ENCODE measurements at places on chromosomes 4 and X.

DNA sequence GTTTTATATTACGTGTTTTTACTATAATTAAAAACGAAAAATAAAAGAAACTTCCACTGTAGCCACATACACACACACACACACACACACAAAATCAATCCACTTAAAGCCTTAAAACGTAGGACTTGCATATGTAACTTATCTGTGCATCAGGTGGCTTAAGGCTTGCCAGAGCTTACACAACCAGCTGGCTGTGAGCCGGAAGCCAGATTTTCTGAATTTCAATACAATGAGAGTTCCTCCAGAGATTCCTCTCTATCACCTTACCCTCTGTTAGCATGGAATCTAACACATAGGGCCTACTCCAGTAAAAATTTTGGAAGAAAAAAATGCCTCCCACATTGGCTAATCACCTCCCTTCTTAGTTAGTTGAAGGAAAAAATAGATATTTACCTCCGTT, 27.9 kb upstream of the SLITRK4 start:
- no peak for DNase-seq

DNA sequence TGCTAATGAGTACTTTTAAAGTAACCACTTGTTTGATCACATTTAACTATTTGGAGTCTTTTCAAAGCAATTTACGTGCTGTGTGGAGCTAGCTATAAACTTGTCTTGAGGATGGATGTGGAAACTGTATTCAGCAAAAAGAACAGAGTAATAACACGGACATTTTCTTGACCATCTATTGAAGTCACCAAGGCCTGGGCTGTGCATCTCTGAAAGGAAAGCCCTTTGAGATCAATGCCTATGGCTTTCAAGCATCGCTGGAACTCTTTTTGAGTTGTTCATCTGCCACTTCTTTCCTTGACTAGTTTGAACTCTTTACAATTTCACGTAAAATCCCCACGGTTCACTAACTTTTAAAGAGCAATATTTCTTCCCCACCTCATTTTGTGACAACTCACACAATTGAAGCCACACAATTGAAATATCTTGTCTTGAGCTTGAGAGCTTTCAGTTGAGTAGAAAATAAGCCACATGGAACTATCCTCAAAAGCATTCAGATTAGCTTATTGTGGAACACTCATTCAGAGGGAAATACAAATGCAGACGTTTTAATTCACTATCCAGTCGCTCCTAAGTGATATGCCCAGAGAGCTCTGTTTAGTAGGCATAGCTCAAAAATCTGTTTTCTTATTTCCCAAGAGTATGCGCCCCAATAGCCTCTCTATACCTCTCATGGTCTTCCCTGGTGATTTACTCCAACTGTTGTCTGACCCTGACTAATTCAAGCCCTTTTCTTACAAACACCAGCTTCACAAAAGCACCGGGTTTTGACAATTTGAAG, 134.9 kb upstream of the SLITRK2 start:
- DNase-seq = no peak

DNA sequence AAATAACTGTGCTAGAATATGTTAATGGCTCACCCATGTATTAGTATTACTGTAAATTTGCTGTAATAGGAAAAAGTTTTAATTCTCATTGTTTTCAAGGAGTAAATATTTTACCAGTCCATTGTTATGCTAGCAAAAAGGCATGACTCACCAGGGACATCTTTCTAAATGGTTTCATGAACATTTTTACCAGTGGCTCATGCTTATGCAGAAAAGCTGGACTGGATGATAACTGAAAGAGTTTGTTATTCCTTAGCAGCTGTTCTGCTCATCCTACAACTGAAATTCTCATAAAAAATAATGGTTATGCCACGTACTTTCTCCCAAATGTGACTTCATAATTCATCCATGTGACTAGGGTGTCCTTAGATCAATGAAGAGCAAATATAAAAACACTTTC, 111.9 kb upstream of the PCDH18 start:
- DNase-seq = no peak

DNA sequence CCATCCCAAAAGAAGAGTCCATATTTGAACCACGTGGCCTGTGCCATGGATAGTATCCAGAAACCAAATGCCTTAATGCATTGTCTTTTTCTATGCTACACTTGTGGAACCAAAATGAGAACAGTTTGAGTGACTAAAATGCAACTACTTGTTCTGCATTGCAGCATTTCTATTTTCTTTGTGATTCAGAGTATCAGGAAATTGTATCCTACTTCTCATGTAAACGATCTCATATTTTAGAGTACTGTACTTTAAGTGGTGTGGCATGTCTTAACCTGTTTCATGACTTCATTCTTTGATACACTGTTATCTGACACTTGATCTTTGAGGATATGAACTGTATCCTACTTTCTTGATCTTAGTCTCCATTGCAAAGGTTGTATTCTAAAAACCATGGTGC, 167.2 kb upstream of the WDR1 start:
- DNase-seq = no peak

GRCh38 chrX:151081016-151081415, 95.4 kb upstream of the GPR50 start:
- DNase-seq = no peak

DNA sequence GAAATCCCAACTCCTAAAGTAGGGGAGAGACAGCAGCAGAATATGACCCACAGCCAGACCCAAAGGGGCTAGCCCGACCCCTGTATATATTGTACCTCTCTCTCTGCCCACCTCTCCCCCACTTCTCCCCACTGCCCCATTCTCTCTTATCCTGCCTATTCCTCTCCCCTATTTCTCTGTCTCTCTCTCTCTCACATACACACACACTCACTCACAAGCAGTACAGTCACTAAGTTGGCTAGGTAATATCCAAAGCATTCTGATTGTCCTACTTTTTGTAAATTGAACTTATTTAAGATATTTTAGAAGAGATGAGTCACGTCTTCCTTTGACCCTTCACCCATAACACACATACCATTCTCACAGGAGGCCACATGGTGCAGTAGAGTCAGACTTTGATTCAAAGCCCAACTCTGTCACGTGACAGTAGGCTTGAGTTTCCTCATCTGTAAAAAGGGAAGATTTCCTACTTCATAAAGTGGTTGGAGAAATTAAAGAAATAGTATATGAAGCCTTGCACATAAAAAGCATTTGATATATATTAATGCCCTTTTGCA, 29.5 kb downstream of the SRPX2 start:
- DNase-seq = no peak

GRCh38 chr4:123449780-123450179, 53.2 kb downstream of the SPRY1 start:
- no peak for DNase-seq

GRCh38 chrX:43604753-43605152, 51.3 kb upstream of the MAOA start:
- no peak for DNase-seq

GRCh38 chr4:13126976-13127910, 356.9 kb downstream of the RAB28 start:
- DNase-seq = no peak

DNA sequence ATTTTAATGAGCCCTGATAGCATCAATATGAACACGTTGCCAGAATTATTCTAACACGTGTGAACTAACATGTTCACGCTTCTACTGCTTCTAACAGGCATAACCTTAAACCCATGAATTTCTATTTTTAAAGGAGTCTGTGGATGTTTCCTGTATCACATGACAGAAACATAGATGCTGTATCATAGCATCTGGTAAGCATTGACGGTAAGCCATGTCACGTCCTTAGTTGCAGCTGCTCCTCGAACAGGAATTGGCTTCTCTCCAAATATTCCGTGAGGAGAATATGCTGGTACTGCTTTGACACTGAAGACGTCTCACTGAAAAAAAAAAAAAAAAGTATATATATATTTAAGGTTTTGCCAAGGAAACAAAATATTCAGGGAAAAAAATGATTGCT, 105.1 kb upstream of the MXRA5 start:
- no peak for DNase-seq

DNA sequence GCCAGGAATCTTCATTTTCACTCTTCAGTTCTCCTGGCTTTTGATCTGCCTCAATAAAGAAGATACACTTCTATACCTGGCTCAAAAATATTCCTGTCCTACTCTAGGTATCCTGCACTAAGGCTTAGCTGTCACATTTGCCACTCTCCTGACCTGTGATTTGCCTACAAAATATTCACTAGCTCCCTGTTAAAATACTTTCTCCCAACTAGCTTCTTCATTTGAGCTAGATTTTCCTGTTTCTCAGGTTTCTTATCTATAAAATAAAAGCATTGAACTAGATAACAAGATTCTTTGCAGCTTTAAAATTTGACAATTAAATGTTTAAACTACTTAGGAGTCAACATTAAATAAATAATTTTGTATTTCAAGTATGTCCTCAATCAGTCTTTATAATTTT, 53.2 kb downstream of the CHIC2 start:
- DNase-seq = no peak

GRCh38 chrX:37603938-37604409, 32.5 kb downstream of the LANCL3 start:
- DNase-seq = no peak

GRCh38 chr4:98828801-98829200, 100.1 kb downstream of the EIF4E start:
- peak; percentile 21 for DNase-seq

GRCh38 chrX:3743801-3744439, 30.5 kb upstream of the PRKX start:
- no peak for DNase-seq

DNA sequence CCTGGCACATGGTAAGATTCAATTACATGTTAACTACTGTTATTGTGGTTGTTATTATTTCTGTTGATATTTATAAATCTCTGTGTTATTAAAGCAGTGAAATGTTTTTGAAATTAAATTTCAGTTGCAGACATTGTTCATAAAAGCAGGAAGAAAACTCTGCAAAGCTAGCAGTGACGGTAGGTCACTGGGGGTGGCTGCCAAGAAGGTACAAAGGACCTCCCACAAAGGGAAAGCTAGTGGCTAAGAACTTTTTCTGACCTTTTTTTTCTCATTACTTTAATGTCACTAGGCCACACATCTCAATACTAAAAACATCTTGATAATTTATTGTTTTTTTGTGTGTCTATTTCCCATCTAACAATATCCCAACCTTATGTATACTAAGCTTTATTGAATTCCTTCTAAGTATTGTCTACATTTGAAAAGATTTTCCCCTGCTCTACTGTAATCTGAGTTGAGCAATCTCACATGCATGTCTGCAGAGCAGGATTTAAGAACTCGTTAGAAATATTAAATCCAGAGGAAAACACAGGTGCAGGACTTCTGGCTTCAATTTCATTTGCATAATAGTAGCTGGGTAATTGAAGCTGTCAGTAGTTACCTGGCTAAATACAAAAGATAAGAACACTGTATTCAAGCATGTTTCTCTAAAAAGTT, 197.3 kb downstream of the CFAP299 start:
- no peak for DNase-seq

- no peak for DNase-seq
Measured at GRCh38 chr4:102285831-102286230, 59.5 kb downstream of the SLC39A8 start.

DNA sequence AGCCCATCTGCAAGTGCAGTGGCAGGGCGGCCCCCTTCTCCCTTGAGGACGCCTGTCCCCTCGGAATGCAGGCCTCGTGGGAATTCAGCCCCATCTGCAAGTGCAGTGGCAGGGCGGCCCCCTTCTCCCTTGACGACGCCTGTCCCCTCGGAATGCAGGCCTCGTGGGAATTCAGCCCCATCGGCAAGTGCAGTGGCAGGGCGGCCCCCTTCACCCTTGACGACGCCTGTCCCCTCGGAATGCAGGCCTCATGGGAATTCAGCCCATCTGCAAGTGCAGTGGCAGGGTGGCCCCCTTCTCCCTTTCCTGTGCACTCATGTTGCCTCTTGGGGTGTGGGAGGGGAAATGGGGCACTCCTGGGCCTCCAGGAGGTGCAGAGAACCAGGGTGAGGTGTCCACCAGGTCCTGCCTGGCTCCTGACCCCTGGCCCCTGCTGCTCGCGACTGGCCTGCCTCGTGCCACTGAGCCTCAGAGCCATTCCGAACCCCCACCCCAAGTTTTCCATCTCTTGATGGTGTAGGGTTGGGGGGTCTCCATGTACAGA, 6.8 kb upstream of the SLC26A1 start:
- no peak for DNase-seq

DNA sequence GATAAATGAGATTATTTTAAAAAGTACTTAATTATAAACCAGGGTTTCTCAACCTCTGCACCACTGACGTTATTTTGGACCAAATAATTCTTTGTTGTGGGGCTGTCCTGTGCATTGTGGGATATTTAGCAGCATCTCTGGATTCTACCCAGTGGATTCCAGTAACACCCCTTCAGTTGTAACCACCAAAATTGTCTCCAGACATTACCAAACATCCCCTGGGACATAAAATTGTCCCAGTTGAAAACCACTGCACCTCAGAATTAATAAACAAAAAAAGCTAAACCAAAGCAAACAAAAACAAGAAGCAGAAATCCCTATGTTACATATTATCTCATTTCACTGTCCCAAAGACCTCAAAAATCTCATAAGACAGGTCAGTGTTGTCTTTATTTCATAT, 54.2 kb upstream of the GIMD1 start:
- no peak for DNase-seq

DNA sequence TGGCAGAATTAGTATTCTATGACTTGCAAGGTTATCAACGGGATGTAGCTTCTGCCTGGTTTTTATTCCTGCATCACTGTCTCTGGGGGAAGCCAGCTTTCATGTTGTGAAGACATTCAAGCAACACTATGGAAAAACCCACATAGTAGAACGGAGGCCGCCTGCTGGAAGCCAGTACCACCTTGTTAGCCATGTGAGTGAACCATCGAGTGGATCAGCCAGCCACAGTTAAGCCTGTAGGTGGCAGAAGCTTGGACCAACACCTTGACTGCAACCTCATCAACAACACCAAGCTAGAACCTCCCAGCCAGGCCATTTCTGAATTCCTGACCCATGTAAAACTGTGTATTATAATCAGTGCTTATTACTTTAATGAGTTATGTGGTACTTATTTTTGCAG, 538.2 kb downstream of the KCNIP4 start:
- DNase-seq = no peak

GRCh38 chrX:17608888-17609287, 128.4 kb upstream of the SCML1 start:
- DNase-seq = no peak

DNA sequence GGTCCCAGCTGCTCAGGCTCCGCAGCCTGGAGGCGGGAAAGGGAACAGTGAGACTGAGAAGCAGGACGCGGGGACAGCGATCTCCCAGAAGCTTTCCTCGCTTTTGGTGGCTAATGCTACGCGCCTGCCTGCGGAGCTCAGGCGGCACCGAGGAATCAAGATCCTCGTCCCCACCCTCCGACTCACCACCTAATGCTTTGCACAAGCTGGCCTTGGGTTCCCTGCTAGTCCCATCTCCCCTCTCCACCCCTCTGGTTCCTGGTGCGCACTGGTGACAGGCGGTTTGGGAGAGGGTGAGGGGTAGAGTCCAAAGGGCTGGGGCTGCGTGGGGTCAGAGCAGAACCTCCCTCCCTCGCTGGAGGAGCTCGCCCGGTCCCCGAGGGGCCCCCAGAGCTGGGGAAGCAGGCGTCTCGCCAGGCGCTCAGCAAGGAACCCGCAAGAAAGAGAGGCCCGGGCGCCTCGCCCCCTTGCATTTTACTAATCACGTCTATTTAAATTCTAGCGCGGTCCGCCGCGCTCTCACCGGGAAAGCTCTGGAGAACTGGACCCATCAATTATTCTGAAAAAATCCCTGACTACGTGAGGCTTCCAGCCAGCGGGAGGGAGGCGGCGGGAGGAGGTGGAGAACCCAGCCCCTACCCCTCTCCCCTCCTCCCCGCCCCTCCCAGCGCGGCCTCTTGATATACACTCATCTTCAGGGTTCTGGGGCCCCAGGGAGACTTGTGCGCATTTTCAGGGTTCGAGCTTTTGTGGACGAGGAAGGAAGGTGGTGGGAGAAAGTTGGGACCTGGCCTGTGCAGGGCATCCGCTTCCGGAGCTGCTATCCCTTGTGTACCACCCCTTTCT, 9.1 kb downstream of the POU4F2 start:
- no peak for DNase-seq

GRCh38 chr4:176149680-176150355, 45.6 kb downstream of the SPATA4 start:
- no peak for DNase-seq

All from stimulated activated naive CD4-positive, alpha-beta T cell (primary cell).